ENCODE measurements at places on chromosomes 11 and 22.

- no peak for DNase-seq
Observed at GRCh38 chr22:20926243-20926642, 9.0 kb downstream of the CRKL start.

GRCh38 chr11:90668502-90668901, 445.7 kb upstream of the CHORDC1 start:
- DNase-seq = no peak

DNA sequence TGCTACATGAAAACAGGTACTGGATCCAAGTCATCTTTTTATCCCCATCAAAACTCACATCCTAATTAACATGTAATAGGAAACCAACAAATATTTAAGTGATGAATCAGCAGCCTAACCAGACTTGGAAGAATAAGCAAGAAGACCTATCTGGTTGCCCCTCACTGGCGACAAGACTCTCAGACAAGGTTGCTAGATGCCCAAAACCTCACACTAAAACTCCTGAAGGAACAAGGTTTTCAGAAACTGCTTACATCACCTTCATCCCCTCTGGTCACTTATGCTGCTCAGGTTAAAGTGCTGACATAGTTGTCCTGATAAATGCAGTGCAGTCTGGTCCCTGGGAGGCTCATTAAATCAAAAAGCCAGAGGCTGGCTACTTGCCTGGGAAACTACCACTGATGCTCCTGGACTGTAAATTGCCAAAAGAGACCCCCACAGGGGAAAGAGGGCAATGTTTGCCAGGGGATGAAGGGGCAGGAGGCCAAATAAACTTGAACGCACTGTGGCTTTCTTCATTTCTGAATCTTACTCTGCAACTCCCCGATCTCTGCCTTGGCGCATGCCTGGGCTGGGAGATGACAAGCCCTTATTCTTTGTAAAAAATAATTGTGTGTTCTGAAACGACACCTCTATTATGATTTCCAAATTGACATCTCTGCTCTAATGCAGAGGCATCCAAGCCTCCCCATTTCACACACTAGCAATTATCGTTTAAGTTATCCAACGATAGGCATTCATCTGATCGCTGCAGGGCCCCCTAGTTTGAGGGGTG, 72.7 kb downstream of the AMBRA1 start:
- no peak for DNase-seq

DNA sequence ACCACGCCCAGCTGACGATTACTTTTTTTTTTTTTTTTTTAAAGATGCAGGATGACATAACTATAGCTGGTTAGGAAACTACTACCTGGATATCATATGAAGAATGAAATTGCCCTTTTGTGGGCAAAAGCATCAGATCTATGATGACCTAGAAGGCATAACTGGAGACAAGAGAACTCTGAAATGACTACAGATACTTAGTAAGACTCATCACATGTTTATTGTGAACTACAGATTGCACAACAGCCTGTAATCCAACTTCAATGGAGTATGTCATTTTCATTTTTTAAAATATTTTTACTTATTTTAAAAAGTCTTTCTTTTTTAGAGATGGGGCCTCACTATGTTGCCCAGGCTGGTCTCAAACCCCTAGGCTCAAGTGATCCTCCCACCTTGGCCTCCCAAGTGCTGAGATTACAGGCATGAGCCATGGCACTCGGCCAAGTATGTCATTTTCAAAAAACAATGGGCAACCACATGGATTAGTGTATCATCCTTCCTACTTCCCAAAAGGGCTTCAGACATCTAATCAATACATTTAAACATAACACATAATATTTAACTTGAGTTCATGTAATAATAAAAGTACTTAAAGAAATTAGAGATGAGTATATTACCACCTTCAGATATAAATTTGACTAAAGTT, 3.3 kb downstream of the MTMR2 start:
- no peak for DNase-seq

- DNase-seq = no peak
Observed at GRCh38 chr11:79942646-79943045, 501.8 kb upstream of the TENM4 start.

GRCh38 chr11:46747150-46747549, 28.1 kb downstream of the F2 start:
- DNase-seq = no peak

- no peak for DNase-seq
Observed at GRCh38 chr11:70153133-70153727, 49.9 kb upstream of the FADD start.

GRCh38 chr11:197741-198235, 4.9 kb downstream of the SCGB1C1 start:
- no peak for DNase-seq

GRCh38 chr11:90587896-90588295, 365.0 kb upstream of the CHORDC1 start:
- DNase-seq = no peak

DNA sequence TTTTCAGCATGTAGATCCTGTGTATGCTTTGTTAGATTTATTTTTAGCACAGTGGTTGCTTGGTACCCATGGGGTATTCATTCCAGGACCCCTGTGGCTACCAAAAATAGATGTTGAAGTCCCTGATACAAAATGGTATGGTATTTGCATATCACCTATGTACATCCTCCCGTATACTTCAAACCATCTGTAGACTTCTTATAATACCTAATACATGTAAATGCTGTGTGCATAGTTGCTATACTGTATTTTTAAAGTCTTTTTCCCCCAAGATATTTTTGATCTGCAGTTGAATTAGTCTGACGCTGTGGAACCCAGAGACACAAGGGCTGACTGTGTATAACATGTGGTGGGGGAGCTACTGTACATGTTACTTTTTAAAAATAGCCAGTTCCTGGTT, 101.1 kb downstream of the ATXN10 start:
- DNase-seq = no peak

- no peak for DNase-seq
Observed at GRCh38 chr22:32127904-32128303, 31.2 kb downstream of the C22orf42 start.

DNA sequence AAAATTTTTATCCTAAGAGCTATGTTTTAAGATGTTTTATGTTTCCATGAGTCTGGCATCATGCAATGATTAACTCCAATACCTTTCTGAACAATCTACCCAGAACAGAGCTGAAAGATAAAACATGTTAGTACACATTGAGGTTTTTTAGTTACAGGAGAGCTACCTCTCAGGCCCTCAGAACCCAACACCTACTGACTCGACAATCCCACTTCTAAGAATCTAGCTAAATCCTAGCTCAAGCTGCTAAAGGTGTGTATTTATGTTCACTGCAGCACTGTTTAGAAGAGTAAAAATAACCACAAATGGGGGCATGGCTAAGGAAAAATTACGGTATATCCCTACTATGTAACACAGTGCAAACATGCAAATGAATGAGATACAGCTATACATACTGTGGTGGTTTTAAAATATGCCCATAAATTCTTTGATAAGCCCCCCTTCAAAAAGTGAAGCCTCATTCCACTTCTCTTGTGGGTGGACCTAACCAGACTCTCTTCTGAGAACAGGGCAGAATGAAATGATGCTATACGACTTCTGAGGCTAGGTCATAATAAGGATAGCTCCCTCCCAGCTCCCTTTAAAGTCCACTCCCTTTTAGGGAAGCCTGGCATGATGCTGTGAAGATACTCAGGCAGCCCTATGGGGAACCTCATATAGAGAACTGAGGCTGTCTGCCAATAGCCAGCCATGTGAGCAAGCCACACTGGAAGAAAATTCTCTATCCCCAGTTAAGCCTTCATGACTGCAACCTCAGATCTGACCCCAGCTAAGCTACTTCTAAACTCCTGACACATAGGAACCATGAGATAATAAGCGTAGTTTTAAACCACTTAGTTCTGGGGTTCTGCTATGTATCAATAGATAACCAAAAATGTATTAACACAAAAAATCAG, 29.5 kb downstream of the TMEM123 start:
- DNase-seq = no peak

DNA sequence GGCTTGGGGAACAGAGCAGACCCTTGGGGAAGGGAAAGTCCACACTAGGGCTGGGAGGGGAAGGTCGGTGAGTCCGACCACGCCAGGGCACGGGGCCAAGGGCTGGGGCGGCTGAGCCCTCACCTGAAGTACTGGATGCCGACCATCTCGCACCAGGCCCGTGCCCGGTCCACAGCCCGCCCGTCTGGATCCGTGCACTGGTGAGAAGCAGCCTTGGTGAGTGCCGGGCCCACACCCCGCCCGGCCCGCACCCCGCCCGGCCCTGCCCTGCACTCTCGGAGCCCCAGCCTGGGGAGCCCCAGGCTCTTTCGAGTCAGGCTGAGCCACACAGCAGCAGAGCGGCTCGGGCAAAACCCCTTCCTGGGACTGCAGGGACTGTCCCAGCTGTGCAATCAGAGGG, 1.9 kb upstream of the BAIAP2L2 start:
- DNase-seq = no peak

GRCh38 chr11:90845126-90845525, 622.3 kb upstream of the CHORDC1 start:
- DNase-seq = no peak

DNA sequence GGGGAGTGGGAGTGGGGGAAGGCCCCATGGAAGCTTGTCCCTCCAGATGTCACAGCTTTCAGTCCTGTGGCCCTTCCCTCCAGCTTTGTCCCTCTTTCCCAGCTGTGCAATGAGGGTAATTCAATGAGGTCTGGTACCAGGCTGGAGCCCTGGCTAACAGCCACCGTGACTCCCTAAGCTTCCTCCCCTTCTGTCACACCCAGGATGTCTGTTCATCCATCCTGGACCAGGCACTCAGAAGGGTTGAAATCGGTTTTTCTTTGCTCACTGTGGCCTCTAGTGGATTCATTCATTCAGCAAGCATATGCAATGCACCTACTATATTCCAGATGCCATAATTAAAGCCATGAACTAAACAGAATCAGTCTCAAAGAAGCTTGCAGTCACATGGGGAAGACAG, 38.7 kb downstream of the SYT13 start:
- no peak for DNase-seq

- no peak for DNase-seq
Observed at GRCh38 chr11:73660497-73661034, 14.2 kb downstream of the PLEKHB1 start.

GRCh38 chr11:14345668-14346067, 13.3 kb downstream of the RRAS2 start:
- no peak for DNase-seq

- peak; percentile 79 for DNase-seq
Observed at GRCh38 chr11:75351791-75352587, 528 bp upstream of the ARRB1 start.

DNA sequence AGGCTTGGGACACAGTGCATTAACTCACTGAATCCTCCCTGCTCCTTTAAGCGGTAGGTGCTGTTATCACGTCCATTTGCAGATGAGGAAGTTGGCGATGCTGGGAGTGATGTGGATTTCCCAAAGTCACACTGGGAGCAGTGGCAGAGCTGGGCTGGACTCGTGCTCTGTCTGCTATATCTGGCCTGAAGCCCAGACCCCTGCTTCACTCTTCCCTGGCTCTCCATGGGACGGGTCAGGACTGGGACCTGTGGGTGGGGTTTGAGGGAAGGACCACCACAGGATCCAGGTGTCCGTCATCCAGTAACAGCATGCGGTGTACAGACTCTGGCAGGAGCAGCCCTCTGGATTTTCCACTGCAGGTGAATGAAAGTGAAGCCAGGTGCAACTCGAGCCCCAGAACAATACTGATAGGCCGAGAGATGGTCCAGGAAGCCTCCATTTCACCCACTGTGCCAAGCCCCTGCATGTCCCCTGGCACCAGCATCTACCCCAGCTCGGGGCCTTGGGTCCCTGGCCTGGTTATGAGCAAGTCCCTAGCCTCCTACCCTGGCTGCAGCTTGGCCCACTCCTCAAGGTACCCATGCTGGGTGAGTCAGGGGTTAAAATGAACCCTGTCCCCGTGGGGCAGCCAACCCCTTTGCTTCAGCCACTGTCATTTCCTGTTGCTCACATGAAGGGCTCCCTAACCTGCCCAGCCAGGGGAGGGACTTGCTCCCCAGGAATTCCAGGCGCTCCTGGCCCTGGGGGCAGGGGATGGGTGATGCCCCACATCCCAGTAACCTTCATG, 4.2 kb downstream of the USP2 start:
- no peak for DNase-seq

Measured in ecto neural progenitor cell (in vitro differentiated cells).